T1000 (cell line): ENCODE measurements at places on chromosomes 5 and 9.
A peak's percentile ranks its signal among the peaks of the same experiment; 100 is the strongest.

- DNase-seq = no peak
Observed at GRCh38 chr9:87592554-87593358, 95.1 kb downstream of the DAPK1 start.

DNA sequence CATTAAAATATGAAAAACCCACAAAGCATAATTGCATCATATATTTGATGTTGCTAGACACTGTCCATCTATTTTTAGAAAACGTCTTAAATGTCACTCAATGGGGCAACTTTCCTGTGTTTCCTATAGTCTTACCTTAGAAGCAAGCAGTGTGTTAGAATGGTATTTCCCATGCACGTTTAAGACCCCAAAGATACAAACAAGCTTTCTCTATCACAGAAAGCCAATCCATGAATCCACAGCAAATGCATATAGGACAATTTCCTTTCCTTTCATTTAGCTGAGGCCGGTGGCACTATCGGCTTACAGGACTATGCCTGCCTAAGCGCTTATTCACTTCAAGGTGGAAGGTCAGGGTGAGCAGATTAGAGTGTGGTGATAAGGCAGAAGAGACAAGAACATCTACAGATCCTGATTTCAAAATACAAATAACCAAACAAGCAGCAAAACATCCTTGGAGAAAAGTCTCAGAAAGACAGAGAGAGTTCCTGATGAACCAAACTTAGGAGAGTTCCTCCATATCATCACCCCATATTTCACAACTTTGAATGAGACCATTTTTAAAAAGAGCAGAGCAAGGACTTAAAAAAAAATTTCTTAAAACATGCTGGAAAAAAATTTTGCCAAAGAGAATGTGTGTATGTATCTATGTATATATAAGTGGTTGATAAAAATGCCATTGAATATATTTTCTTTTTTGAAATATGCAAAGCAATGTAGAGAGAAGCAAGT lies 57.2 kb downstream of the MEF2C start:
- no peak for DNase-seq

DNA sequence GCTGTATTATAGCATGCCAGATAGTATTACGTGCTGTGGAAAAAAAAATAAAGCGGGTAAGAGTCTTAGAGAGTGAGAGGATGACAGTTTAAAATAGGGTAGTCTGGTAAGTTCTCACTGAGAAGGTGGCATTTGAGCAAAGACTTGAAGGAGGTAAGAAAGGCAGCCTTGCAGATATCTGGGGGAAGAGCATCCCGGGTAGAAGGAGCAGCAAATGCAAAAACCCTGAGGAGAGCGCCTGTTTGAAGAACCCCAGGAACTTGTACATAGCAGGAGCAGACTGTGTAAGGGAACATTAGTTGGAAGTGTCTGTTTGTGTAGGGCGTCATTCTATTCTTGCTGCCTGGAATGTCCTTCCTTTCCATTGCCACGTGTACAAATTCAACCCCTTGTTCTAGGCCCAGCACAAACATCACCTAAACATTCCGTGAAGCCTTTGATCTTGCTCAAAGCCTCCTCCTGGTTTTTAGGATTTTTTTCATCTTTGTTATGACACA lies 2.6 kb downstream of the AP3S1 start:
- no peak for DNase-seq

DNA sequence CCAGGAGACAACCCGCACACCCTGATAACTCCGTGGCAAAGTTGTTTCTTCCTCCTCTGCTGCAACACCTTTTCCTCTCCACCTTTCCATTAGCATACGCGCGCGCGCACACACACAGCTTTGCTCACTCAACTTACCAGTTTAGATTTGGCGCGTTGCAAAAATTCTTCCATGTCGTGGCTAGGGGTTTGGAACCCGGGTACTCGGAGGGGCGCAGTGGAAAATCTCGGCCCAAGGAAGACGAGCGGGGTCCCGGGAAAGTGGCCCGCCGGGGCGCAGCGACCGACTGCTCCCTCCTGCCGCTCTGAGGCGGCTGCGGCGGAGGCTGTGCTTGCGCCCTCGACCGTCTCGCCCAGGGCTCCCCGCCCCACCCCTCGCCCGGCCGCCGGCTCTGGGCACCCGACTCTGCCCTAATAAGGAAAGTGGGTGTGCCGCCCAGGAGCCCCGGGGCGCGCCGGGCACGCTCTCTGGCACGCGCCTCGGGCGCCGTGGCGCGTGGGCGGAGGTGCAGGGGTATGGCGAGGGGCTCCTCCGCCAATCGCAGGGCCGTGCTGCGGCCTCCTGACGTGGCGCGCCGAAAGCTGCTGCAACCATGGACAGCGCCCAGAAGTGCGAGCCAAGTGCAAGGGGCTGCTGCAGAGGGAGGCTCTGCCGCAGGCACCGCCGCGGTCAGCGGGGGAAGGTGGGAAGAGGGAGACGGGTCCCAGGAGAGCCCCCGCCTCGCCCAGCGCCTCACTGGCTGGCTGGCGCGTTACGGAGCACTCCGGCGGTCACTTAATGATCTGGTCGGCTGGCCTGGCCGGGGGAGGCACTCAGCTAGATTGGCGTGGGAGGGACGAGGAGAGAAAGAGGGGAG lies at the start of gene PRUNE2:
Gene PRUNE2, minus strand, starts transcription at position 324 of the 856 bp plus-strand sequence. Its CDS starts 151 bp downstream, at position 173.
- DNase-seq = peak; percentile 88

- no peak for DNase-seq
Observed at GRCh38 chr5:32628049-32628844, 42.9 kb downstream of the SUB1 start.

DNA sequence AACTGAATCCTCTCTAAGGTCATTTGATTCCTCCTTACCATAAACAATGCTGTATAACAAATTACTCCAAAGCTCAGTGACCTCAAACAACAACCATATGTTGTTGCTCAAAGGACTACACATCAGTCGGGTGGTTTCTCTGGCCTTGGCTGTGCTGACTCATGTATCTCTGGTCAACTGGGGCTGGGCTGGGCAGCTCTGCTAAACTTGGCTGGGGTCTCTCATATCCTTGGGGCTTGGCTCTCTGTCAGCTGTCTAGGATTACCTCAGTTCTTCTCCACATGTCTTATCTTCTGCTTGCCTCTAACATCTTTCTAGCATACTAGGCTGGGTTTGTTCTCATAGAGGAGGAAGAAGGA lies 86.4 kb downstream of the GALNT10 start:
- no peak for DNase-seq

DNA sequence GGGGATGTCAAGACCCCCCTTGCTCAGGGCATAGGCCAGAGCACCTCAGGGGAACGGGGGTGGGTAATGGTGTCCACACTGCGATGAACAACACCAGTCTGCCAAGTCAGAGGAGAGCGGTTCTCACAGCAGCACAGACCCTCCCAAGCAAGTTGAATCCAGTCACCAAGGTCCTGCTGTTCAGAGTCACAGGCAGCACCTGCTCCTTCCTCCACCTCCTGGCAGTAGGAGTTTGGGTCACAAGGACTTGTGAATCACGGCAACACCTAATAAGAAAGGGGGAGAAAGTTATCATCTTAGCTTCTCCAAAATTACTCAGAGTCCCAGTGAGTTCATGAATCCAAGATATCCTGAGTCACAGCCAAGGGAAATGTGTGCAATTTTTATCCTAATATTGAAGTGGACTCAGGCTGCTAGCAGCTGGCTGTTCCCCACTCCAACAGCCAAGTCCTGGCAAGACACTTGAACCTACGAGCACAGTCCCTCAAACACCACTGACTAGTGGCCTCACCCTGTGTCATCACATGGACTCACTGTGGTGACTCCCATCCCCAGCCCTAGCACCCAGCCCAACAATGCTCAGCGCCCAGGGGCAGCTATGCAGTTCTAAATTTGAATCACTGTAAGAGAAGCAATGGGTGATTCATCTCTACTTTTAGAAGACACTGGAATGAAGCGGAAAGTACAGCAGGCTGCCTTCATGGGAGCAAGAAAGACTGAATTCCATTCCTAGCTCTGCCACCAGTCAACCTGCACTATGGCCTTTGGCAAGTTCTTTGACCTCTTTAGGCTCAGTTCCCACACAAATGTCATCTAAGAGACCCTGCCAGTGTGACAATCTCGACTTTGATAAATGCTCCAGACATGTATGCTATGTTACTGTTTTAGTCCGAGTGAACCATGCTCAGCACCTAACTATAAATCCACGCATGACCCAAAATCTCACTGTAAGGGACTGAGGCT lies 113.7 kb downstream of the KLHL3 start:
- peak; percentile 62 for DNase-seq

DNA sequence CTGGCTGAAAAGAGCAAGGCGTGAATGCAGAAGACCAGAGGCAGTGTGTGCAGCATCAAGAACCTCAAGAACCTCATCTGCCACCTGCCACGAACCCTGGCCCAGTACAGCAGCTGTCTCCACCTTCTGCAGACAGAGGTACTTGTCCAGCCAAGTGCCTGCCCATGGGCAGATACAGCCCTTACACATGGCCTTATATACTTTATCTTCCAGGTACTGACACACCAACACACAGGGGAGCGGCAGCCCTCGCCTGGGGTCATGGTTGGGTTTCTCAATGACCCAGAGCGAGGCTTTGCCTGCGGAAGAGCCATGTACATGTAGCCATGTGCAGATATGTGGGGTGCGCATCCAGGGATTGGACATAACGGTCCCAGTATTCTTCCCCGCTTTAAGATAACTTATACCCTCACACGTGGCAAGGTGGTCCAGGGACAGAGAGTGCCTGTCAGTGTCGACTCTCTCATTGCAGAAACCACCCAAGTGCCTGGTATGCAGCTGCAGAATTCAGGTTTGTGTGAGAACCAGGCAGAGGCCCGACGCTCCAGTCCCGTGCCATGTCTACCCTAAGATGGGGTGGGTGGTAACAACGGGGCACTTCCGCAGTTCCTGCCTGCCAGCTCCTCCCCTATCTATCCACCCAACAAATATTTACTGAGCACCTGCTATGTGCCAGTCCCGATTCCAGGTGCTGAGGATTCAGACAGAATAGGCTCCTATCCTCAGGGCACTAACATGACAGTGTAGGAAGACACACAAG lies 206.9 kb downstream of the FSTL4 start:
- DNase-seq = no peak

DNA sequence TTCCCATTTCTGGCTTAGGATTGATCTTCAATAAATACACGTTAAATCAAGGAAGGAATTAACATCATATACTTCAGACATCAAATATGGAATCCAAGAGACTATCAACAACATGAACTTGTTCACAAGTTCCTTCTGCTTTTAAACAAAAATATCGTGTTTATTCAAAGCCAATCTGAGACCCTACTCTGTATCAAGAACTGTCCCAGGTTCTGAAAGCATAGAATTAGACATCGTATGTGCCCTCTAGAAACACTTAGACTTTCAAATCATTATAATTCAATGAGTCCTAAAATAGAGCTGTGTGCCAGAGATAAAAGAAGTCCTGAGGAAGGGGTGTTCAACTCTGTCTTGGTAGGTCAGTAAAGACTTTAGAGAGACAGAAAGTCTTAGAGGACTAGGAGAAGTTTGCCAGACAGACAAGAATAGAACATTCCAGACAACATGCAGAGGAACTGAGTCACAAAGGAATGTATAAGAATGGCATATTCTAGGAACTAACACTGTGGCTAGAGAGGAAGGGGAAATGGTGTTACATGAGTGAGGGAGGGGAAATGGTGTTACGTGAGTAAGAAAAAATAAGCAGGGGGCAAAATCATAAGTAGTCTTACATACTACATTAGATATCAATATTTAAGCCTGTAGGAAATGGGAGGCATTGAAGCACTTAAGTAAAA lies 2.9 kb downstream of the TPD52L3 start:
- DNase-seq = no peak

DNA sequence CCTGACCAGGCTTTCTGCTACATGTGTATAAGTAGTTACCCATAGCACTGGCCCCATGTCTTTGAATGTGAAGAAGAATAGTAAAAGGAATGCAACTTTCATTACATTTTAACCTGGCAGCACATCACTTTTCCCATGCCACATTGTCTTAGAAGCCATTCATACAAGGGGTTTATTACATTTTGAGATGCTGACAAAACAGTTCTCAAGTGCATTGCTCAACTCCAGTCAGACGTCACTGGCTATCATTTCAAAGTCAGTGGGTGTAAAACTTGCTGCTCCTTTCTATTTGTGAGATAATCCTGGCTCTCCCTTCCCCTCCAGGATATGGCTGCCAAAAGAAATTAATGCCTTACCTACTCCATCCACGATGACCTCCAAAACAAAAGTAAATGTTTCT lies 97.0 kb upstream of the VCAN start:
- DNase-seq = no peak

DNA sequence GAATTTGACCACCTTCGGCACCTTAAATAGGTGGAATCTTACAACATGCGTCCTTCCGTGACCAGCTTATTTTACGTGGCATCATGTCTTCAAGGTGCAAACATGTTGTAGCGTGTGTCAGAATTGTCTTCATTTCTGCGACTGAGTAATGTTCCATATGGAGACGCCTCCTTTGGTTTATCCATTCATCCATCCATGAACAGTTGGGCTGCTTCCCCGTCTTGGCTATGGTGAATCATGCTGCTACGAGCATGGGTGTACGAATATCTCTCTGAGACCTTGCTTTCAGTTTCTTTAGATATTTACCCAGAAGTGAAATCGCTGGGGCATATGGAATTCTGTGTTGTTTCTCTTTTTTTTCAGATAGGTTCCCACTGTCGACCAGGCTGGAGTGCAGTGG lies 391.9 kb upstream of the IRX2 start:
- DNase-seq = no peak

DNA sequence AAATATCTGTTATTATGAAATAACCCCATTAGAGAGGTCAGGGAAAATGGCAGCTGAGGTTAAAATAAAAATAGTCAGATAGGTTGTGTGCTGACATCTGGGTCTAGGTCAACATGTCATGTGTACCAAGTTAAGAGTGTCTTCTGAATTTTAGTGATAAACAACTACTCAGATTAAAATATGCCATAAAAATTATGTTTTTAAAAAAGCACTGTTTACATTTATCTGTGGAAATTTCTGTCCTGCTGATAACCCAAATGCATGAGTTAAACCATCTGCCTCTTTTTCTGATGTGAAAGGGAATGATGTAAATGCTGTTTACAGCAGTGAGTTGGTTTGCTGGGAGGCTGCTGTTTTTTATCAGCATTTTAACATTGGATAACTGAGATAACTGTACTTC lies 361.2 kb upstream of the TARS1 start:
- DNase-seq = no peak

DNA sequence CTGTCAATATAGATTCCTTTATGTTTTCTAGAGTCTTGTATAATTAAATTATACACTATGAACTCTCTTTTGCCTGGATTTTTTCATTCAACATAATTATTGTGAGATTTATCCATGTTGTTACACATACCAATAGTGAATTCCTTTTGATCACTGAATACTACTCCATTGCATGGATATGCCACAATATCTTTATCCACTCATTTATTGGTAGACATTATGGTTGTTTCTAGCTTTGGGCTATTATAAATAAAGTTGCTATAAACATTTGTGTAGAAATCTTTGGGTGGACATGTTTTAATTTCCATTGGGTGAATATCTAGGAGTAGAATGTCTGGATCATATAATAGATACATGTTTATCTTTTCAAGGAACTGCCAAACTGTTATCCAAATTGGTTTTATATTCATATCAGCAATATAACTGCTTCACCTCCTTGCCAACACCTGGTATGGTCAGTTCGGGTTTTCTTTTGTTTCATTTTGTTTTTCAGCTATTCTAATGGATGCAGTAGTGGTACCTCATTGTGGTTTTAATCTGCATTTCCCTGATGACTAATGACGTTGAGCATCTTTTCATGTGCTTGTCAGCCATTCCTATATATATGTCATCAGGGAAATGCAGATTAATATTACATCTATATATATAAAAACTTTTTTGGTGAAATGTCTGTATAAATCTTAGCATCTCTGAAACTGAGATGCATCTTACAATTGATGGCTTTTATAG lies 32.1 kb upstream of the TCF7 start:
- DNase-seq = no peak

- no peak for DNase-seq
Observed at GRCh38 chr9:137224830-137225694, at the start of gene CYSRT1. TSS of gene CYSRT1 (plus strand) at chr9:137225174. CDS start at chr9:137225622, 448 bp downstream.

- no peak for DNase-seq
Observed at GRCh38 chr9:20361656-20362570, 260.4 kb downstream of the MLLT3 start.
